ENCODE measurements at places on chromosomes 7 and 10. TPM values are rescaled to one million over a fixed set of nuclear protein-coding genes. Genes with fewer than 3 reads are reported as not detected.

AGAP9 gene
- 1.6 TPM for total RNA-seq

LRRD1 gene
- total RNA-seq = not detected

PTPRN2 gene
- total RNA-seq = 0.47 TPM

MCU gene
- total RNA-seq = 66.1 TPM

POLR2J2 gene
- total RNA-seq = 2.9 TPM
